Activated CD4-positive, alpha-beta T cell treated with anti-CD3 and anti-CD28 coated beads for 24 hours (primary cell): ENCODE measurements at places on chromosomes 3 and 15.

DNA sequence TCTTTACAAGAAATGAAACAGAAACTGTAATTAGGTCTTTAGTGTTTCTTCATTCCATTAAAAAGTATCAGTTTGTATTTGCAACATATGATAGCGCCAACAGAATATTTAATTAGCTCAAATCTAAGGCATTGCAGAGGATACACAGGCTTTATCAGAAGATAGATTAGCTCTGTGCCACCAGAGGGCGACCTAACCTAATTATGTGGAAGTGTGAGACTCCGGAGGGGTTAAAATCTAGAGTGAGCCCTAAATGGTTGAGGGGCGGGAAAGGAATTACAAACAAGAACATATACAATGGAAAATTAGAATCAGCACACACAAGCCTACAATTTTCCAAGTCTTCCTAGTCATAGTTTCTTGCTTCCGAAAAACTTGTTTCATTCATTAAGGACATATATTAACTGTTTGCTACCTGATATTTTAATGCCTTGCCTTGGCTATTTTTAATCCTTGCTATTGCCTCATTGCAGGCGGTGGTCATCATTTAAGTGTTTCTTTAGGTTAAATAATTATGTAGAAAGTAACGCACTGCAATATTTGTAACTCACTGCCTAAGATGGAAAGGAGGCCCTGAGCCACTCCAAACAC lies 18.0 kb upstream of the RYR3 start:
- peak; percentile 32 for DNase-seq

DNA sequence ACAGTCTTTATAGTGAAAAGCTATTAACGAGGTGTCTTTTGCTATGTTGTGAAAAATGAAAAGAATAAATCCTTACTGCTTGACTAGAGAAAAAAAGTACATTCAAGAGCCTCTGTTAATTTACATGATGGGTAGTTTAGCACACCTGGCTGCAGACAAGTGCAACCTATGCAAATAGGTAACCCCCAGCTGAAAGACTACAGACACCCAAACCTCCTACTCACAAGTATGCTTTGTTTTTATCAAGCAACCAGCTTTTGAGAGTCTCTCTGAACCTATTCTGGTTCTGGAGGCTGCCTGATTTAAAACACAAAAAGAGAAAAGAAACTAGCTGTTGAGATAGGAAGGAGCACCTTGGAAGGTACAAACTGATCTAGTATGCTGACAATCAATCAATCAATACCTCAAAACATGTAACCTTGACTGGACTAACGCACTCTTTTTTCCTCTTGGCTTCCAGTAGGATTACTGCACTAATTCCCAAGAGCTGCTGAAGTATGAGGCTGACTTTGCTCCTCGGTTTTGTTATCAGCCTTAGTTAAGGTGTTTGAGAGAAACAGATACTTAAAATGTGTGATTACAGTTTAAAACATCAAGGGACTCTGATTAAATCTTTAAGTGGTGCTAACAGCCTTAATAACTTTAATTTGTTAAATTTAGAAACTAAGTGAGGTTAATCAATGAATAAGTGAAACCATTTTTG lies 63.6 kb downstream of the OSBPL10 start:
- DNase-seq, result no peak

GRCh38 chr15:74964794-74965193 lies 8.2 kb upstream of the RPP25 start:
- DNase-seq, result no peak

DNA sequence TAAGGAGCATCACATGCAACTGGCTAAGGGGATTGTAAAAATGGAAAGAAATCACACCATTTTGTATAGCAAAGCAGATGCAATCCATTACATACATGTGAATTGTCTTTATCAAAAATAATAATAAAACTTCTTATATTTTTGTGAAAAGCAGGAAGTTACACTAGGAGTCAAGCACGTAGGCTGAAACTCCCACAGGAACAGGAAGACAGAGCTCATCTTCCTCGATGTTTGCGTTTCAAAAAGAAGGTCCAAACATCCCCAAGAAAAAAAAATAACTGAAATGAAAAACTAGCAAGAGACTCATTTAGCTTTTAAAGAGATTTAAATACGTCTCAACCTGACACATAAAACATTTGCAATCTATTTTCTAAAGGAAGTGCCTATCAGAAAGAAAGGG lies 106.6 kb downstream of the TGFBR2 start:
- no peak for DNase-seq

DNA sequence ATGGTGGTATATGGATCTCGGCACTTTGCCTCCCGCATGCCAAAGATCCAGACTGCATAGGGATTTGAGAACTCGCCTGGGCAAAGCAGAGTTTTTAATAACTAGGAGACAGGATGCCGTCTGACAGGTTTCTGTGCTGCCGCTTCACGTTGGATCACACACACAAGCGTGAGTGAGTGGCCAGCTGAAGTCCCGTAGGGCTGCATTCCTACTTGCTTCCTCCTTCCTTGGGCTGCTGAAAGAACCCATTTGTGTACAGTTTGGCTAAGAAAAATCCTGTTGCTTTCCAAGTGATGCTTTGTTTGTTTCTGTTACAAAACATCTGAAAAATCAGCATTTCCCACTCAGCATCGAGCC lies 604.3 kb upstream of the CFAP20DC start:
- no peak for DNase-seq

- DNase-seq, result no peak
Observed at GRCh38 chr3:87696124-87697013, 362.4 kb downstream of the CGGBP1 start.

DNA sequence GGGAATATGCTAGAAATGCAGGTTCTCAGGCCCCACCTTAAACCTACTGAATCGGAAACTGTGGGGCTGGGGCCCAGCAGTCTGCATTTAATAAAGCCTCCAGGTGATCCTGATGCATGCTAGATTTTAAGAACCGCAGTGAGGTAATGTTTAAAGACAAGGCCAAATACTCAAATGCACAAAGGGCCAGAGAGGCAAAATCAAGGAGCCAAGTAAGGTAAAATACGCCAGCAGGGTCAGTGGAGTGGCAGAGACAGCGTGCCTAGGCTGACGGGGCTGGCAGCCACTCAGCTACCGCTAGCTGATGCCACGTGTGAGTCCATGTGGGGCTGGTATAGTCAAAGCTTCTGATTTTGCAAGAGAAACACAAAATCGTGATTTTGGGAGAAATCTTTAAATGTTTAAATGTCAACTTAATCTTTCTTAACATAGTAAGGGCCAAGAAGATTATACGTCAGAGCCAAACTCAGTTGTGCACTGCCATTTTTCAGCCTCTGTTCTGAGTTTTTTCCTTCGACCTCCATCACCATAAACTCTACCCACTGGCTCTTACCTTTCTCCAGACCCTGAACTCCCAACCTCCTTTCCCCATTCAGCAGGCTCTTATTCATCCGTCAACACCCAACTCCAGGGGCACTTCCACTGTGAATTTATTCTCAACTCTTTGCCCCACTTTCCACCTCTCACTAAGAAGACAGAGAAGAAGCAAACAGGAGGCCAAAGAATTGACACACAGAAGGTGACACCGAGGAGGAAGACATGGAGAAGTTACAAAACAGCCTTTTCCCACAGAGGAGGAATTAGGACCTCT lies 136.6 kb upstream of the RAD18 start:
- no peak for DNase-seq

GRCh38 chr3:184295771-184296170 lies 3.3 kb upstream of the PSMD2 start:
- no peak for DNase-seq

DNA sequence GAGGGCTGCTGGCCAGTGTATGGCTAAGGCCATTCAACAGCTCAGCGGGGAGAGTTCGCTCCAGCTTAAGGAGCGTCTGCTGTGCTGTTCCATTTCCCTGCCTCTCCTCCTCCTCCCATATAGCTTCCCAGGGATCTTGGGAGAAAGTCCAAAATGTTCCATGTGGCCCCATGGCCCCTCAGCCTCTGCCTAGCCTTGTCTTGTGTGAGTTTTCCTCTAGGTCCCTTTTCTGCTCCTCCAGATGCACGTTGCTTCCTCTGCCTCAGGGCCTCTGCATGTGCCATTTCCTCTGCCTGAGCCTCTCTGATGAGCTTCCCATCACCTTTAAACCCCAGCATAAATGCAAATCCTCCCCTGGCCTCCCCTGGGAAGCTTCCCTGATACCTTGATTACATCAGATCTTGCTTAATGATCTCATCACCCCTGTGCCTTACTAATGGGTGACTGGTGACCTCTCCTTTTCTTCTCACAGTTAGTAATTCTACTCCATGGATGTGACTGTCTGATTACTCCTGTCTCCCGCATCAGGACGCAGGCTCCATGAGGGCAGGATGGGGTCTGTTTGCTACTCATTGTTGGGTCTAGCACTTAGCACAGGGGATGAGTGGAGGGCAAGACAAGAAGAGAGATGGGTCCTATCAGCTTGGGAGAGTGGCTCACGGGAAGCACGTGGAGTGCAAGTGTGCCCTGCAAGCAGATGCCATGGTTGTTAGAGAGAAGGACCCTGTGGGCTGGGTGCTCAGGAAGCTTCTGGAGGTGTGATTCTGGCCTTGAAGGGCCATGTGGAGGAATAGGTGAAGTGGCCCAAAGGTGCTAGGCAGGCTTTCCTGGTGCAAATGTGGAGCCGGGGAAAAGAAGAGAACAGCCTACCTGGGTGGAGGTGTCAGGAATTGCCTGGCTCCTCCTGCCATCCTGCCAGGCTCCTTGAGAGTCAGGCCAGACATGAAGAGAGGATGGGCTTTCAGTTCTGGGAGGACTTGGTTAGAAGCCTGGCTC lies 23.8 kb downstream of the ITGA11 start:
- DNase-seq, result no peak

DNA sequence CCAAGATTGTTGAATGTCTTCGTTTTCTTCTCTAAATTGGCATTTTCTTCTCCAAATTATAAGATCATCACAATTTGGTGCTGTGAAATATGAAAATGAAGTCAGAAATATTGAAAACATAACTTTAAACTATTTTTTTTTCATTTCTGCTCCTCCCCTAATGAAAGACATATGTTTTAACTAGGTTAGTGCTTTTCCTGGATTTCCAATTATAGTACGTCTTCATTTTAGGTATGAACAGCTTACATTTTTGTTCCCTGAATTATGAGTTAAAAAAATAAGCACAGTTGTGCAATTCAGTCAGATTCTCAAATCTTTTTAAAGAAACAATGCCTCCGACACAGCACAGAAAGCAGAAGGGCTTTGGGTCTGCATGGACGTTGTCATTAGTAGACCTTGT lies 83.5 kb upstream of the CFAP20DC start:
- no peak for DNase-seq

- DNase-seq, result no peak
Observed at GRCh38 chr15:96217983-96218382, 112.5 kb upstream of the NR2F2 start.

GRCh38 chr3:13420045-13420830 lies at the start of gene NUP210:
NUP210 (minus strand) TSS chr3:13420322; CDS start chr3:13420226, 96 bp downstream.
- peak; percentile 67 for DNase-seq

- no peak for DNase-seq
Observed at GRCh38 chr3:105347625-105348302, 18.9 kb upstream of the ALCAM start.
